ENCODE measurements at places on chromosomes 4 and X.

- DNase-seq, result no peak
Measured at GRCh38 chr4:25103418-25103817, 56.8 kb downstream of the SEPSECS start.

DNA sequence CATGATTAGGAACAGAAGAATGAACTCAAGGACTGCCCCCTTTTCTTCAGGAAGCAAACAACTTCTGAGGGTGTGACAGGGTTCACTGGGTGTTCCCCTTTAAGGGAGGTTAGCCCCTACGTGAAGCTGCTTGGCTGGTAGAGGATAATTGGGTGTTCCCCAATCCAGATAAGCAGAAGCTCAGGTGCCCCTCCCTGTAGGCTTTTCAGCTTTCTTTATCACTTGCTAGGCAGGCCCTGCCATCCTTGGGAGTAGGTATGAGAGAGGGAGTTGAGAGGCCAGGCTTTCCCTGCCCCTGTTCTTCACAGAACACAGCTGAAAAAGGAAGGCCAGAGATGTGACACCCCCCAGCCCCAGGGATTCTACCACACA lies 44.2 kb downstream of the RTL9 start:
- DNase-seq, result no peak

DNA sequence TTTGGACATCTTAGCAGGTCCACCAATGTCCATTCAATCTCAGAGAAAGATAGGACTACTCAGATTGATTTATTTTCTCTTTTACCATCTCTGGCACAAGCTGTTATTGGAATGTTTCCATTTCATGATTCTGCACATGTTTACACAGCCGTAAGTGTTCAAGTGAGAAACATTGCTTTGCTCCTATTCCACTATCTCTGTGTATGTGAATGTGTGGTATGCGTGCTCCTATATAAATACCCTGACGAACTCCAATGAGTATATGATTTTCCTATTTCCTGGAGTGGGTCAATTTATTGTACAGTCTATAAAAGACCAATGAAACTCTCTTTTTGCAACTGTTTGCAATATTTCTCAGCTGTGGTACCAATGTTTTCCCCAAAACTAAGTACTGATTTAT lies 221.0 kb upstream of the GALNT7 start:
- no peak for DNase-seq

- DNase-seq, result no peak
Measured at GRCh38 chr4:165301833-165302232, 25.6 kb upstream of the MSMO1 start.

GRCh38 chrX:38305971-38306370 lies 21.3 kb downstream of the RPGR start:
- no peak for DNase-seq

DNA sequence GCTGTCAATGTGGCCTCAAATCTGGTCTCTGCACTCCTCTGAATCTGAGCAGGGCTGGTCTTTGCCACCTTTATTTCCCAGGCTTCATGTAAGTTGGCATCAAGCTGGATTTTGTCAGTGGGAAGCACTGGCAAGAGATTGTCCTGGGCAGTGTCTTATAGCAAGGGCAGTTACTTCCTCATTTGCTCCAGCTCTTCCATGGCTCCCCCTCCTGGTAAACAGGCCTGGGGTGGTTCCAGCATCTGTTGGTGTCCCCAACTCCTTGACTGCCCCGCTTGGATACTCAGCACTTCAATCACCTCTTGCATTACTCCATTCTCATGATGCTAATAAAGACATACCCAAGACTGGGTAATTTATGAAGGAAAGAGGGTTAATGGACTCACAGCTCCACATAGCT lies 15.0 kb upstream of the REST start:
- no peak for DNase-seq

DNA sequence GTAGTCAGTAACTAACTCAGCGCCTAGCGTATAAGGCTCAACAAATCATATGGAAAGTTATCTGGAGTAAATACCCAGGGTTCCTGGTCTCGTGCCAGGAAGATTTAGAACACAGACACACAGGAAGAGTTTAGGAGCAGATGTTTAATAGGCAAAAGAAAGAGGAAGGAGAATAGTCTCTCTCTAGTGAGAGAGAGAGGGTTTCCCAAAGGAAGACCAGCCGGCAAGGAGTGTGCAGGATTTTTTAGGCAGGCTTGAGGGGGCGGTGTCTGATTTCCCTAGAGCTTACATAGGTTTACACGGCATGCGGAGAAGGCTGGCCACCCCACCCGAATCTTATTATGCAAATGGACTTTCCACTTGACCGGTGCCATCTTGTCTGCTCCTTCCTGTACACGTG lies 284.0 kb upstream of the FRG1 start:
- DNase-seq, result no peak

GRCh38 chr4:152264106-152264505 lies 271.8 kb downstream of the FBXW7 start:
- no peak for DNase-seq

- no peak for DNase-seq
Measured at GRCh38 chr4:148205476-148205875, 236.7 kb downstream of the NR3C2 start.

DNA sequence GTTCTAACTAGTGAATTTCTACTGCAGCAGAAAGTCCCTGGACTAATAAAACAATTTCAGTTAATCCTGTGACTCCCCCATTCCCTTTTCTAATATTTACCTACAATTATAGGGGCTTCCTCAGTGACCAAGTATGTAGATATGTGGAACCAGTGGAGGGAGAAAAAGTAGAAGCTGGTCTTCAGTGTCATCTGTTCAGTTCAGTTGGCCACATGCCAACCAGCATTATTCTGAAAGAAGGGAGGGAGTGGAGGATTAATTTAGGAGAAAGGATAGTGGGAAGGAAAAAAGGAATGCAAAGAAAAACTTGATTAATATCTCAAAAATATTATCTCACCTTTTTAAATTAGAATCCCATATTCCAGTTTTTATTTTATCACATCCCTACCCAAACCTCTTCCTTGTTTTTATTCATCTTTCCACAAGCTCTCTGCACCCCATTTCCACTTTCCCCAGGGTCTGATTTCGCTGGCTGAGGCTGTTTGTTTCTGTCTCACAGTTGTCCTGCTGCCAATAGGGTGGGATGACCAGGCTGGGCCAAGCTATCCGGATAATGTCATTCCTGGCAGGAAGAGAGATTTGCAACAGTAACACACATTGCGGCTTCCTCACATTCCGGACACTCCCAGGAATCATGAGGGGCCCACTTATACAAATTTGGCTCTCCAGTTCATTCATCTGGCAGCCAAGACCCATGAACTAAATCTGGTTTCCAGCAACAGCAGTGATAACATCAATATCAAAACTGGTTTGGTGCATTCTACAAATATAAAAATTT lies 24.6 kb upstream of the ANTXR2 start:
- DNase-seq, result peak; percentile 24

DNA sequence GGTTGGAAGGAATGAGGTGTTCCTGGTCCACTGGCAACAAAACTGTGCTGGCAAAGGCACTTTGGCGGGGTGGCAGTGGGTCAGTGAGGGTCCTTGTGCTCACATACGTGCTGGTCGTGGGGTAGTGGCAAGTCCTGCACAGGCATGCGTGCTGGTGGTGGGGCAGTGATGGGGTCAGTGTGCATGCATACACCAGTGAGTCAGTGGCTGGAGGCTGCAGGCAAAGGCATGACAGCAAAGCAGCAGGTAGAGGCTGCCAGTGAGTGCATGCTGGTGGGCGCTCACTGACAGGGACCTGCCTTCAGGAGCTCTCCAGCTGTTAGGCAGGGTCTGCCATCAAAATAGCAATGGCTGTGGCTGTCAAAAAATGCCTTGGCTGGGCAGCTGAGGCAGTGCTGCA lies 42.1 kb downstream of the TMPRSS11E start:
- no peak for DNase-seq

DNA sequence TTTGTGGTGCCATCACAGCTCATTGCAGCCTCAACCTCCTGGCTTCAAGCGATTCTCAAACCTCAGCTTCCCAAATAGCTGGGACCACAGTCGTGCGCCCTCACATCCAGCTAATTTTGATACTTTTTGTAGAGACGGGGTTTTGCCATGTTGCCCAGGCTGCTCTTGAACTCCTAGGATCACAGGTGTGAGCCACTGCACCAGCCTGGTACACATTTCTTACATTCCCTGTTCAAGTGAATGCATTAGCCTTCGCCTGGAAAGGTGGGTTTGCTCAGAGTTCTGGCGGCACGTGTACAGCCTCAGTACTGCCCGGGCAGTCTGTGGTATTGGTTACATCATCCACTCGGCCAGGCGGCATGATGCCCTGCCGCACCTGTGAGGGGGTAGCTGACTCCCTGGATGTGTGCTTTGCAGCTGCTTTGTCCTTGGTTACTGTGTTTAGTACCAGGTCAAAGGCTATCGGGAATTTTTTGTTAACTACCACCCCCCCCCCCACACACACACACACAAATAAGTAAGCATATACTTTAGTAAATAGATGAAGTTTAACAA lies 57.1 kb downstream of the TNIP2 start:
- DNase-seq, result no peak

- DNase-seq, result no peak
Measured at GRCh38 chrX:78759081-78759480, 11.6 kb downstream of the LPAR4 start.

DNA sequence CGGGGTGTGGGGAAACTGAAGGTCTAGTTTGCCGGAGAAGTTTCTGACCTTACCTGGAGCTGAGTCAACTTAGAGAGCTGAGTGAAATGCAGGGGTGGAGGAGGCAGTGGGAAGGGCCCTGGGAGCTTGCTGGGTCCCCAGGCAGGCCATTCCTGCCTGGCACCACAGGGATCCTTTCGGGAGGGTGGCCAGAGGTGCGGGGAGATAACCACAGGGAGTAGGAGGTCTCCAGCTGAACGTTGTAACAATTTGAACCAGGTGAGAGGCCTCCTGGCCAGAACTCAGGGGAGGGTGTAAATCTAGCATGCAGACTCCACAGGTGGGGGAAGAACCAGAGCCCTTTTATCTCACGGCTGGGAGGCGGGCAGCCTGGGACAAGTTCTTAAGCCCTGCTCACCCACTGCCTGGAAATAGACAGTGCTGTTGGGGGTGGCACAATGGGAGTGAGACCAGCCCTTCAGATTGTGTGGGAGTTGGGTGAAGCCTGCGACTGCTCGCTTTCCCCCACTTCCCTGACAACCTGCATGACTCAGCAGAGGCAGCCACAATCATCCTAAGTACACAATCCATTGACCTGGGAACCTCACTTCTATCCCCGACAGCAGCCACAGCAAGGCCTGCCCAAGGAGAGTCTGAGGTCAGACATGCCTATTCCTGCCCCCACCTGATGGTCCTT lies 247.4 kb downstream of the ADGRA3 start:
- DNase-seq, result no peak

DNA sequence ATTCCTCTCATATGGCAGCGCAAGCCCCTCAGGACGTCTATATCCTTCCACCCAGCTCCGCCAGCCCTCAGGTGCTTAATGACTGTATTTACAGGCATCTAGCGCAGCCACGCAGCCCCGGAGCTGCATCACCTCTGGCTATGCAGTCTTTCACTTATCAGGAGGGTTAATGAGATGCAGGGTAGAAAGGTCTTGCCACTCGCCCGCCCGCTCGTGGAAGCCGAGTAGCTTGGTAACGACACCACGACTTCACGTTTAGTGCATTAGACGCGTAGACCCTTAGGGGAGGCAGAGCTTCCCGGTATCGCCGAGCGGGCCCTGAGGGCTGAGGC lies 1.5 kb upstream of the SLC16A2 start:
- DNase-seq, result peak; percentile 14

DNA sequence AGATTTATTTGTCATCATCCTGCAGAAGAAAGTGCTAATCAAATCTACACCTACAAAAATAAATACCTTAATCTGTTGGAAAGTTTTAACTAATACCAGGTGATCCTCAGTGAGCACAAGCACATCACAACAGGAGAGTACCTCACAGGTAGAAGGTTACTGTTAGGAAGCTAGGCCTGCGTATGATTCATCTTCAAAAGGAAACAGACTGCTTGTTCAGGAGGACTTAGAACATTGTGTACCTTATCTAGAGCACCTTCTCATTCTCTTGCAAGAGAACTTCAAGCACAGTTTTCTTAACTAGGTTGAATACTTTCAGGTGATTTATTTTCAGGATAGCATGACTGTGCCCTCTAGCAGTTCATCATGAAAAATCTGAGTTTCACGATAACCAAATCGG lies 54.2 kb downstream of the MND1 start:
- DNase-seq, result no peak

DNA sequence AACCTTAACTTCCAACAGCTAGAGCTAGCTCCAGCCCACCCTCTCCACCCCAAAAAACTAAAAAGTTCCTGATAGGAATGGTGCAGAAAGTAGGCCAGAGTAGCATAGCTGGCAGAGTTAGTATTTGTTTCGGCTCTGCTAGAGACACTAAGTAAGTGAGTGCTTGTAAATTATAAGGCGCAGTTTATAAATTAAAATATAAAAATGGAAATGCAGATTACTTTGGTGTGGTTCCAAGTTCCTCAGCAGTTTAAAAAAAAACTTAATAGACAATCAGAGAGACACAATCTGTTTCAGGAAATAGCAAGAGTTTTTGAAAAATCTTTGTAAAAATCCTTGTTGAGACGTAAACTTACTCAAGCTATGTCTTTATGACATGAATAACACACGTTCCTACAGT lies 2.8 kb upstream of the LGI2 start:
- no peak for DNase-seq

GRCh38 chrX:69387567-69388487 lies 116.3 kb upstream of the NALF2 start:
- DNase-seq, result peak; percentile 51
